ENCODE measurements at places on chromosomes 16 and 17.

- DNase-seq: no peak
Observed at GRCh38 chr16:82133798-82134197, 36.2 kb downstream of the MPHOSPH6 start.

DNA sequence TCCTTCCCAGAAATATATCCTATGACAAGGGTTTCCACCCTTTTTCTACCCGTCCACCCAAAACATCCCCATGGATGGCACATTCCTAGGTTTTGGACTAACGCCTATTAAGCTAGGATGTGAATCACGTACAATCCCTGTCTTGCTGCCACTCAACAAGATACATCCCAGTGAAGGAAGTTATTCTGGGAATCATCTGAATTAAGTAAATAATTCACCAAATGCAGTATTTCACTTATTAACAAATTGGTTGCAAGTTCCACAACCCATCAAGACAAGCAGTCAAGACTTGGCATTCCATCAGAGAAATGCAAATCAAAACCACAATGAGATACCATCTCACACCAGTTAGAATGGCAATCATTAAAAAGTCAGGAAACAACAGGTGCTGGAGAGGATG lies 32.1 kb downstream of the ASPA start:
- no peak for DNase-seq

GRCh38 chr17:35167666-35168065 lies 20.0 kb downstream of the UNC45B start:
- no peak for DNase-seq

- no peak for DNase-seq
Observed at GRCh38 chr17:8315764-8316217, 5.8 kb downstream of the ARHGEF15 start.

DNA sequence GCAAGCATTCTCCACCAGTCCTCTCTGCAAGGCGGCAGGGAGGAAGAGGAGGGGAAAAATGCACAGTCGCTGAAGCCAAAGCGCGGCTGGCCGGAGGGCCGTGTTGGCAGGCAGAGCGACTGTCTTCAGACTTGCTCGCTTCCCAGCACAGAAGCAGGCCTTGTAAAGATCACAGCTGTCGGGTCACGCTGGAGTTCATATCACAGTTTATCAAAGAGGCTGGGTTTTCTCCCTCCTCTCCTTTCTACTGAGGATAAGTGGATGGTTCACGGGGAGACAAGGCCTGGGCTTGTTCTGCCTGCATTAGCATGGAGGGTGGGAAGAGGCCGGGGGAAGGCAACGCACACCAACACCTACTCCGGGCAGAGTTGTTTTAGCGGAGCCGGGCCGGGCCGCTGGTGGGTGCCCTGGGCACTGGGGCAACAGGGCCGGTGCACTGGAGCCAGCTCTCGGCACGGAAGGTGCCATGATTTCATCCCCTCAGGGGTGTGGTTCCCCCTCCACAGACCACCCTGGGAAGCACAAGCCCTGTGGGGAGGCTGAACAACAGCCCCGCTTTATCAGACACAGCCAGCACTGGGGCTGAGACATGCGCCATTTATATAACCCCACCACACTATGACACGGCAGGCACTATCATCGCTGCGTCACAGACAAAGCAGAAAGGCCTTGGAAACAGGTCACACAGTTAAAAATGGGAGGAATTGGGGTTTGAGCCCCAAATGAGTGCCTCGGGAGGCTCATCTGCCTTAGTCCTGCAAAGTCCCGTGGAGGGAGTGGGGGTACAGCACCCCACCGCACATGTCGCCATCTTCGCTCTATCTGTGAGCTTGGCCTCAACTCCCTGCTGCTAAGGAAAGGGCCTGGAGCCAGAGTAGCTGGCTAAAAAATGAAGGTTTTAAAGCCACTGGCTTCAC lies 40.3 kb upstream of the MTSS2 start:
- DNase-seq: peak; percentile 75

- DNase-seq: no peak
Observed at GRCh38 chr17:70901870-70902269, 732.5 kb downstream of the KCNJ2 start.

DNA sequence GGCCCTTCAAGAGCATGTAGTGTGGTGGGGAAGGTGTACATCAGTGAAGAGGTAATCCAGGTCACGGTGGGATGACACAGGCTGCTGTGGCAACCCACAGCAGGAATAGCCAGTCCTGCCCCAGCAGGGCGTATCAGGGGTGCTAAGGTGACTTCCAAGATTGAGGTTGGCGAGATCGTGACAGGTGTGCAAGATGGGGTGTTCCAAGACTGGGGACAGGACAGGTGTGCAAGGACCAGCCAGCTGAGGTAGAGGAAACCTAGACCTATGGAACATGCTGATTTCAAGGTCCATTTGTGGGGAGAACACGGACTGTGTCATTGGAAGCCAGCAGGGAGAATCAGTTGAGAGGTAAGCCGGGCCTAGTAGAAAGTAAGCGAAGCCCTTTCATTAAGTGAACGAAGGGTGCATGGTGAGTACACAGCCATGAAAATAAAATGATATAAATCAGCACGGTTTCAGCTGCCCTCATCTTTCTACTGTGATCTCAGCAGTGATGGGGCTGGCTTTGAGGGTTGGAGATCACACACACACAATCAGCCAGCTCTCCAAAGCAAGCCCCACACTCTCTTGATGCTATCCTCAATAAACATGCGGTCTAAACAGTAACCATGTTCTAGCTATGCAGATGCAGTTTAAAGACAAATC lies 497.0 kb downstream of the WWOX start:
- no peak for DNase-seq

- DNase-seq: no peak
Observed at GRCh38 chr16:30838876-30839471, 52.0 kb upstream of the ZNF629 start.

- DNase-seq: no peak
Observed at GRCh38 chr17:45038728-45039634, 12.5 kb downstream of the DCAKD start.

- no peak for DNase-seq
Observed at GRCh38 chr17:82384051-82384729, 12.6 kb downstream of the UTS2R start.

DNA sequence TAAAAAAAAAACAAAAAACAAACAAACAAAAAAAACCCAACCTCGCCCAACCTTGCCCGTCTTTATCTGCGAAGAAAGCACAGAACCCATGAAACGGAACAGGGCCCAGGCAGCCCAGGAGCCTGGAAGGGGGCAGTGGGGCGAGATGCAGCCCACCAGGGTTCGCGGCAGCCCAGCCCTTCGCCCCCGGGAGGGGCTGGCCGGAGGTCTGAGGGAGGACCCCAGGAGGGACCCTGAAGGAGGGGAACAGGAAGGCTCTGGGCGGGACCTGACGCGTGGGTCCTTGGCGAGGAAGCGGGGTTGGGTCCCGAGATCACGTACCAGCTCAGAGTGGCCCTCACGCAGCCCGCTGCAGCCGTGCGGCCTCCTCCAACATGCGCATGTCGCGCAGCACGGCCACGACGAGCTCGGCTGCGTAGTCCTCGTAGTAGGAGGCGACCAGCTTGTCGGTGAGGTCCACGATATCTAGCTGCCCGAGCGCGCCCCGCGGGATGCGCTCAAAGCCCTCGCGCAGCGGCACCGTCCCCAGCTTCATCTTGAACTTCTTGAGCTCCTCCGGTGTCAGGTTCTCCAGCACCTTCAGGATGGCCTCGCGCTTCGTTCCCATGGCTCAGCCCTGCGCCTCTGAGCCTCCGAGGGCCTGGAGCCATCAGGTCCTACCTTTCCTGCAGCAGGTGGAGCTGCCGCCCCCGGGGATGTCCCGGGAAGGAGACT lies at the start of gene PYDC1:
Gene PYDC1, minus strand, starts transcription at position 714 of the 714 bp plus-strand sequence. Its CDS starts 107 bp downstream, at position 607.
- DNase-seq: no peak

DNA sequence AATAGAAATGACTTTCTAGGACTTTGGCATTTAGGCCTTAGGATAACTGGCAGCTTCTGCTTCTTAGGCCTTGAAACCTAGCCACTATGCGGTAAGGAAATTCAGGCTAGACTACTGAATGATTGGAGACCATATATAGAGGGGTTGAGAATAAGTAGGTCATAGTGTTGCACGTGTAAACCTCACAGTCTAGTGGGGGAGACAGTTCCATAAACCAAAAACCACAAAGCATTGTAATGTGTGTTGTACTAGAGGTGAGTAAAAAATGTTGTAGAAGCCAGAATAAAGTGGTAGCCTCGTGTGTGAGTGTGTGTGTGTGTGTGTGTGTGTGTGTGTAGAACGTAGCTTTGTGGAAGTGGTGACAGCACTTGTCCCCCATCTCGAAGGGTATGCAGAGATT lies 188.5 kb downstream of the MAP2K6 start:
- DNase-seq: no peak

GRCh38 chr17:73228748-73229236 lies 32.9 kb downstream of the CPSF4L start:
- peak; percentile 27 for DNase-seq

- peak; percentile 42 for DNase-seq
Observed at GRCh38 chr17:58587713-58588117, 73.3 kb upstream of the MTMR4 start.

GRCh38 chr16:9053006-9053601 lies 38.3 kb upstream of the HAPSTR1 start:
- no peak for DNase-seq

GRCh38 chr17:1727876-1728630 lies 3.5 kb downstream of the WDR81 start:
- no peak for DNase-seq

DNA sequence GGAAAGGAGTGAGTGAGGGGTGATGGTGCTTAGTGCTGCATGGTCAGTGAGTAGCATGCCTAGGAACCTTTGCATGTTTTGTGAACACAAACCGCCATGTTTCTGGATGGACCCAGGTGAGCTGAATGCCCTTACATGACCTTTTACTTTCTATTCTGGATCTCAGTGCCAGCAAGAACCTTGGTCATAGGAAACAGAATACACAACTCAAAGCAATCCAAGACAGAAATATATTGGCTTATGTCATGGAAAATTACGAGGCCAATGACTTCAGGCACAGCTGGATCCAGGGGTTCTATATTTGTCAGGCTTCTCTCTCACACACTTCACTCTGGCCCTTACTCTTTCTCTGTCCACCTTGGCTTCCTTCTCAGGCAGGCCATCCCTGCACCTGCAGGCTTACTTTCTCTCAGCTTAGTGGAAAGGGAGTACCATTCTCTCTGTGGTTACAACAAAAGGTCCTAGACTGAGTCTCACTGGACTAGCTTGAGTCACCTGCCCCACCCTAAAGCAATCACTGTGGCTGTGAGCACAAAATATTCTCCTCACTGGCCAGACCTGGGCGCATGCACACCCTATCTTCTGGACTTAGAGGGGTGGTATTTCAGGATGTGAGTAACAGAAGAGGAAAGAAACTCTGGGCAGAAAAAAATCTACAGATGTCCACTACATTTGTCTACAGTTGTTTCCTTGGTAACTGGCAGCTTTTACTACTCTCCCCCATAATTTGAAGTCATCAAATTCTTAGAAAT lies 20.4 kb upstream of the CPNE2 start:
- peak; percentile 58 for DNase-seq

- no peak for DNase-seq
Observed at GRCh38 chr16:3513892-3514583, 13.2 kb downstream of the CLUAP1 start.

- DNase-seq: peak; percentile 82
Observed at GRCh38 chr17:69733171-69734012, 318.9 kb downstream of the MAP2K6 start.

DNA sequence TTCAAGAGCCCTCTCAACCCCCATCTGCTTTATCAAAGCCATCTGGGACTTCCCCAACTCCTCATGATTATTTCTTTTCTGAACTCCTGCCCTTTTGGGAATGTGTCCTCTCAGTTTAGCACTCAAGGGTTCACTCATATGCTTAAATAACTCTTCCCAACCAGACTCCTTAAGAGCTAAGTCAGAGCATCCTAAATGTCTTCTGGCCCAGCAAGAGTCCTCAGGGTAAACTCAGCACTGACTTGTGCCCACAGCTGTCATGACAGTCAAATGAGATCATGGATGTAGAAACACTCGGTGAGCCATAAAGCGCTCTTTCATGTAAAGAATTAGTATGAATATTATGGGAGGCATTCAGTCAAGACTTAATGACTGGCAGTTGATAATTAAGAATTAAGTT lies 85.9 kb downstream of the TEX14 start:
- DNase-seq: no peak

DNA sequence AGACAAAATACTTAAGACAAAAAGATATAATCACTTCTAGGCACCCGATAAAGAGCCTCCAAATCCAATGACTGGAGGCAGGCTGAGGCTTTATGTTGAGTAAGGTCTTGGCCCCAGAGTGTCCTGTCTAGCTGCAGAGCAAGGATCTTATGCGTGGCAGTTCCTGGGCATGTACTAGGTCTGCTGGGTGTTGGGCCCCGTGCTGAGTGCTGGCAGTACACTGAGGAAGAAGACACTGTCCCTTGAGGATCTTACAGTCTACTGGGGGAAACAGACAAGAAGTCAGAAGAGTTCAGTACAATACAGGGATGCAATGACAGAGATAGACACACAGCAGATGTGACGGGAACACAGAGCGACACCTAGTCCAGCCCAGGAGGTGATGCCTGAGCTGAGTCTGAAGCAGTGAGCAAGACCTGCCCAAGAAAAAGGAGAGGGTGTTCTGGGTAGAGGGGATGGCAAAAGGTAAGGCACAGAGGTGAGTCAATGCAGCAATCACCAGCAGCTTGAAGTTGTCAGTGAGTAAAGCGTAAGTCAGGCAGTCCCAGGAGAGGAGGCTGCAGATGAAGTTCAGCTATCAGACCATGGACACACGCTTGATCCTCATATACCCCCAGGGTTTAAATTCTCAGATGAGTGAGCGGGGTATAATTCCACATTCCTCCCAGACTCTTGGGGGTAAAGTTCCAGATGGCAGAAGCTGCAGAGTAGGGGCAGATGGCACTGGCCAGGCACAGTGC lies 18.1 kb downstream of the MAP3K14 start:
- no peak for DNase-seq

DNA sequence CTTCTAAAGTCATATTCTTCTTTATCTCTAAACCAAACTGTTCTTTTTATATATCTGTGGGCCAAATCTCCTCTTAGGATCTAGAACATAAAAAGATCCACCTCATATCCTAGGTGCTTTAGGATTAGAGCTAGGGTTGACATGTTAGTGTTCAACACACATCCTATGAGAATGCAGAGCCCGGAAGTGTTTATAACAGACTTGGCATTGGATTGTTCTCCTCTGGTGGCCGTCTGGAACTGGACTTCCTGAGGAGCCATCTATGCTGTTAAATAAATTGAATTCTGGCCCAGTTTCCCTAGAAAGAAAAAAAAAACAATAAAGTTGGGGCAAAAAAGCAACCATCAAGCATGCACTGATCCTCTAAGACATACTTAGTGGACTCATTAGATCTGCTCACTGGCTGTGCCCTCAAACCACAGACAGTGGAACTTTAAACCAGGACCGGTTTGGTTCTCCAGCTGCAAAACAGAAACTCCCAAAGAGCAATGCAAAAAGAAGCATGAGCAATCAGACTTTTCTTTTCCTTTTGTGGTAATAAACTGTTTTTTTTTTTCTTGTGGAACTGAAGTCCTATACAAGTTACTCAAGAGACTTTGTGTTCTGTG lies 182.5 kb downstream of the ZNF18 start:
- no peak for DNase-seq
